ENCODE measurements at places on chromosomes 5 and 9. TPM values are rescaled to one million over a fixed set of nuclear protein-coding genes. Genes with fewer than 3 reads are reported as not detected.

The CDC20B gene
- 0.28 TPM for total RNA-seq

The PRDM9 gene
- total RNA-seq = not detected

The DPH7 gene
- 9.4 TPM for total RNA-seq

The FCN2 gene
- 23.6 TPM for total RNA-seq

All from liver (tissue), 10 donors.